ENCODE measurements at places on chromosomes 11 and 22. TPM values are rescaled to one million over a fixed set of nuclear protein-coding genes. Genes with fewer than 3 reads are reported as not detected.

DNA sequence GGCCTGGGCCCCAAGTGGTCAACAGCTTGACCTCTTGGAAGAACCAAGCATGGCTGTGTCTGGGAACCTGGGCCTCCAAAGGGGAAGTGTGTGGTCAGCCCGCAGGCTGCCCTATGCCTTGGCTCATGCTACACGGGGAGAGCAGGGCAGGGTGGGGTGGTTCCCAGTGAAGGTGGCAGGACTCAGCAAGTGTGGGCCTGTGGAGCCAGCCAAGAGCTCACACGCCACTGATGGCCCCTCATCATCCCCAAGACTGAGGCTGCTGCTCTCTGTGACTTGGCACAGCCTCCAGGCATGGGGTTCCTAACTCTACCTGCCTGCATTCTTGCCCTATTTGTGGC is 15.9 kb upstream of the DGCR8 start:
- DNase-seq = no peak

DNA sequence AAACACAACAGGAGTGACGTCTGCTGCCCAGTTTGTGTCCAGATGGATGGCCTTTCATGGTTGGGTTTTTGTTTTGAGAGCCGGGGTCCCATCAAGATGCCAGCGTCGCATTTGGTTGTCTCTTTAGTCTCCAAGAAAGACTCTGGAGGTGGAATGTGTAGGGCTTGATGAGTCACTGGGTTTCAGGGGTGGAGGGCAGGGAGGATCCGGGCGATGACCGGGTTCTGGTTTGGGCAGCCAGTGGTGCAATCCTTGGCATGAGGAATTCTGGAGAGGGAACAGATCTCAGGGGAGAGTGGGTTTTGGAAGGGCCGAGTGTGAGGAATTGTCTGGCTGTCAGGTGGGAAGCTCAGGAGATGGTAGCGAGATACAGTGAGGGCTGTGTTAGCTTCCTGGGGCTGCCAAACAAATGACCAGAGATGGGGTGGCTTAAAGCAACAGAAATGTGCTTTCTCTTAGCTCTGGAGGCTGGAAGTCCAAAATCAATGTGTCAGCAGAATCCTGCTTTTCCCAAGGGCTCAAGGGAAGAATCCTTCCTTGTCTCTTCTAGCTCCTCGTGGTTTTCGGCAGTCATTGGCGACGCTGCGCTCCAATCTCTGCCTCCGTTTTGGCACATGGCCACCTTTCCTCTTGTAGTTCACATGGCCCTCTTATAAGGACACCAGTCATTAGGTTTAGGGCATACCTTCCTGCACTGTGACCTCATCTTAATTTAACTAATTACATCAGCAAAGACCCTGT is 26.4 kb upstream of the PPFIA1 start:
- DNase-seq = no peak

DNA sequence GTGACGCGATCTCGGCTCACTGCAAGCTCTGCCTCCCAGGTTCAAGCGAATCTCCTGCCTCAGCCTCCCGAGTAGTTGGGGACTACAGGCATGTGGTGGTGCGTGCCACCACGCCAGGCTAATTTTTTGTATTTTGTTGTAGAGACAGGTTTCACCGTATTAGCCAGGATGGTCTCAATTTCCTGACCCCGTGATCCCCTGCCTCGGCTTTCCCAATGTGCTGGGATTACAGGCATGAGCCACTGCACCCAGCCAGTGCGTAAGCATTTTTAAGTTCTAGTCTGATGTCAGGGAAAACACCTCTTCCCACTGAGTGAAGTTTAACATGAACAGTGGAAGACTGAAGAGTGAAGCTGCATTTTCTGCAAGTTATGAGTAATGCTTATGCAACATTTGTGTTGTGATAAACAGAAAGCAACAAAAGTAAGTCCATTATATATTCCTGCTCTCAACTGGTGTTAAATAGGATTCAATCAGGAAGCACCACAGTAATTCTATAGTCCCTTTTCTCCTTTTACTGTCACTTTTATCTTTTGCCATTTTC is 1219.8 kb upstream of the RAG2 start:
- no peak for DNase-seq

The TMX2 gene
- 91.3 TPM for total RNA-seq

The RAB38 gene
- 18.7 TPM for total RNA-seq

- no peak for DNase-seq
Observed at GRCh38 chr22:44709881-44710392, 7.9 kb downstream of the PRR5 start.

The ACP2 gene
- total RNA-seq = 29.5 TPM
